ENCODE measurements at places on chromosomes 5 and 9. TPM values are rescaled to one million over a fixed set of nuclear protein-coding genes. Genes with fewer than 3 reads are reported as not detected.

Gene SAXO1
- total RNA-seq: under 0.01 TPM

Gene TNC
- 170 TPM for total RNA-seq

DNA sequence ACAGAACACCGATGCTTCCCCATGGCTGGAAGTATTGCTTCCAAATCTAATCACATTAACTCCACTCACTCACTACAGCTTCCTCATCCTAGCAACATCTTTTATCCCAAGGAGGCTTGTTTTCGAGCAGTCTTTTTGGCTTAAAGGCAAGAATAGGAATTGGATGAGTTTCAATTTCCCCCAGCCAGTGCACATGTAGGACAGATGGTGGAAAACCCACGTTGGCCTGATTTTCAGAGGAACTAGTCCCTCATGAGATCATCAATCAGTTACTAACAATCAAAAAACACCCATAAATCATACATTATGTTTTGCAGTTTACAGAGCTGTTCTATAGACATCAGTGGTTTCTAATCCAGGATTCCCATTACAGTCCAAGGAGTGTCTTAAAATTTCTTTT is 48.5 kb upstream of the AGXT2 start:
- no peak for DNase-seq

- DNase-seq: no peak
Observed at GRCh38 chr9:84937180-84937579, 267.7 kb downstream of the NTRK2 start.

GRCh38 chr5:140549237-140550144 is 2.0 kb downstream of the EIF4EBP3 start:
- peak; percentile 41 for DNase-seq

DNA sequence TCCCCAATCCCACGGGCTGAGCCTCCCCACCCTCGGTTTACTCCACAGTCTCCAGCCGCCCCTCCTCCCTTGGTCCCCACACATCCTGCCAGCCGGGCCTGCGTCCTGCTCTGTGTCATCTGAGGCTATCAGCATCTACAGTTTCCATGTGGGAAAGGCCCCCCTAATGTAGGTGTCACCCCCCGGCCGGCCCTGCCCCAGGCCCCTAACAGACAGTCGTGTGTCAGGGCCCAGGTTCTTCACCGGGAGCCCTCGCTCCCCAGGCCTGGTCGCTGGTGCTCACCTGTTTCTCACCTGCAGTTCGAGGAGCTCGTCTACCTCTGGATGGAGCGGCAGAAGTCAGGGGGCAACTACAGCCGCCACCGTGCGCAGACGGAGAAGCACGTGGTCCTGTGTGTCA is 62.7 kb downstream of the KCNT1 start:
- no peak for DNase-seq
